NB4 (cell line): ENCODE measurements at places on chromosomes 11 and 22.

DNA sequence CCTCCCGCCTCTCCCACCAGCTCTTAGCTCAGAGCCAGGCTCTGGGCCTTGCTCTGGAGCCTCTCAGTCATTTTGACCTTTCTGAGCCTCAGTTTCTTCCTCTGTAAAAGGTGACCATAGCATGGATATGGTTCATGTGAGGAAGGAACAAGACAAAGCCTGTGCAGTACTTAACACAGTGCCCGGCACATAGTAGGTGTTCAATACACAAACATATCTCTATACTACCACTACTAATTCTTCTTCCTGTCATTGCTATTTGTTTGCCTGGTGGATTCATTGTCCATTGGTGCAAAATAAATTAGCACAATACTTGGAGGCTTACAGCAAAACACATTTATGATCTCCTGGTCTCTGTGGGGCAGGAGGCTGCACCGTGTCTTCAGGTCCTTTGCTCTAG, 21.6 kb upstream of the MPPED1 start:
- no peak for DNase-seq

- DNase-seq, result no peak
Observed at GRCh38 chr11:86459002-86459385, 84.3 kb downstream of the CCDC81 start.

GRCh38 chr11:110446061-110446460, 16.3 kb downstream of the FDX1 start:
- no peak for DNase-seq

GRCh38 chr22:19961201-19961580, 19.6 kb upstream of the TXNRD2 start:
- DNase-seq, result no peak
